ENCODE measurements at places on chromosomes 1 and 21.
A peak's percentile ranks its signal among the peaks of the same experiment; 100 is the strongest.

DNA sequence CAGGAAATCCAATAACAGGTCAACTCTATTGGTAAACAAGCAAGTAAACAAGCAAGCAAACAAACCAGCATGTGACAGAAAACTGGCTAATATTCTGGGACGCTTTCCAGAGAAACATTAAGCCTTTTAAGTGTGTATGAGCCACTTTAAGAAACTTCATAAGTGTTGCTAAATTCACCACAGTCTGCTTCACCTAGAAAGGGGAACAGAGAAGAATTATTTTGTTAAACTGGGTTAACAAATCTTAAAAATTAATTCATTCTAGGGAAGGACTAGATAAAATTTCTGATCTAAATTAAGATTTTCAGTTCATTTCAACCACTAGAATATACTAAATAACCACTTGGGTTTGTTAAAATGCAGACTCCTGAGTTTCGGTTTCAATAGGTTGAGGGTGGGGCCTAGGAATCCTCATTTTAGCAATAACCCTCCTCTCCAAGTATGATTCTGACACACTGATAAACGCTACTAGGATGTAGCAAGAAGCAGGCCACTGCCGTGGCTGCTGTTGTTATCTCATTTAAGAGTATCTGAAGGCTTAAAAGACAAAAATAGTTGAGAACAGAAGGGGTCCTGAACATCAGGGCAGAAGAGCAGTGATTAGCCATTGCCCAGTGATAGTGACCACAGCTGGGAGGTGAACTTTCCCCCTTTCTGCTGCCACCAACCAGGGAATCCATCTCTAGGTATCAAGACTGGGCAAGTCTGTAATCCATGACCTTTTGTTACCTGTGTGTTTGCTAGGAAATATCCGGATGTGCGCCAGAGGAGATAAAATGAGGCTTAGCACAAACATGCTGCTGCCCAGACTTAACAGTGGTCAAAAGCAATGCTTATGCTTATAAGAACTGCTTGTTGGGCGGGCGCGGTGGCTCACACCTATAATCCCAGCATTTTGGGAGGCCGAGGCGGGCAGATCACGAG is 11.2 kb downstream of the CREG1 start:
- DNase-seq: no peak

GRCh38 chr21:14870853-14871149 is 194.0 kb downstream of the NRIP1 start:
- no peak for DNase-seq

GRCh38 chr21:39406065-39406464 is 39.5 kb downstream of the LCA5L start:
- DNase-seq: no peak

DNA sequence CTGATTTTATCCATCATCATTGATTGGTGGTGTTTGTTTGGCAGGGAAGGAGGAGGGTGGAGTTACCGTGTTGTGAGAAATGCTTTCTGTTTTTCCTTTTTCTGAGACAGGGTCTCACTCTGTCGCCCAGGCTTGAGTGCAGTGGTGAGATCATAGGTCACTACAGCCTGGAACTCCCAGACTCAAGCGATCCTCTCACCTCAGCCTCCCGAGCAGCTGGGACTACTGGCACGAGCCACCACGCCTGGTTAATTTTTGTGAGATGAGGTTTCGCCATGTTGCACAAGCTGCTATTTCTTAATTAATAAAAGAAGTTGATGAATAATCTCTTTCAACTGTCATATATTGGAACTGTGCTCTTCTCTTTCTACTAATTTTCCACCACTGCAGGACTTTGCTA is 44.3 kb downstream of the HUNK start:
- DNase-seq: no peak

DNA sequence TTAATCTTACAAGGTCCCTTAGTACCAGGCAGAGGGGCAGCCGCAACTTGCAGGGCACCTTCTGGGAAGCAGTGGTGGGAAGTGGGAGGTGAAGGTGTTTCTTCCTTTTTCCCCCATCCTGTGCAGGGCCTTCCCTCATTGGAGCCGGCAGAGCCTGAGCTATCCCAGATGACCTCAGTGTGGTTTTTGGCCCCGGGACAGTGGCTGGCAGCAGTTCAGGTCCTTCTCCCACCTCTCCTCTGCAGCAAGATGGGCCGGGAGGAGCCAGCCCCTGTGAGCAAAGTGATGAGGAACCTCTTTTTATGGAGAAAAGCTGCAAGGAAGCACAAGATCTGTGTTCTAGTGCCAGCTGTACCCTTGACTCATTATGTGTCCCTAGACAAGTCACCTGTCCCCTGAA is 6.8 kb downstream of the PFKFB2 start:
- no peak for DNase-seq

DNA sequence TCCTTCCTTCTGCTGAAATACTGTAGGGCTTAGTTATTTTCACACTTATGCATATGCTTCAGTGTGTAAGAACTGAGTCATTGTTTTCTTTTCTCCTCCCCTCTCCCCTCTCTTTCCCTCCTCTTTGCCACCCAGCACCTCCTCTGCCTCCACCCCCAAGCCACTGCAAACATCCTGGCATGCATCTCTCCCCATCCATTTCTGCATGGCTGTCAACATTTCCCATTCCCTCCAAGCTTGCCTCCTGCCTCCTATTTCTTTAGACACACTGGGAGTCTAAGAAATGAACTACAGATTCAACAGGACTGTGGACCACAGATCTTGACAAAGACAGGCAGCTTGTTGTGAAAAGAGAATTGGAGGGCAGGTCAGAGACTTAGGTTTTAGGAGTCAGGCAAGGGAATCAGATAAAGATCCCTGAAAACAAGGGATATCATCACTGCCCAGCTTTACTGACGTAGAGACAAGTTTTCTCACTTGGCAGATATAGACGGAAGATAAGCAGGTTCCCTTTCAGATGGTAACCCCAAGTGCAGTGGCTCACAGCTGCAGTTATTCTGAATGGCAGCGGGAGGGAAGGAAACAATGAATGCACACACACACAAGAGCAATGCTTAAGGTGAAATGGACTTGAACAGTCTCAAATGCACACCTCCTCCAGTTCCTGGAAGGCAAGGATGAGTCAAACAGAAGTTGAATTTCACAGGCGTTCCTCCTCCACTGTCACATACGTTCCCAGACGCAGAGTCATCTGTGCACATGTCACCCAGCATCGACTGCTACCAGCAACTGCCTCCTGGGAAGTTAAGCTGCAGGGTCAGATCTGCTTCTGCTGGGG is 56.1 kb downstream of the HIVEP3 start:
- peak; percentile 23 for DNase-seq

GRCh38 chr1:108000620-108001111 is 35.7 kb upstream of the VAV3 start:
- DNase-seq: no peak

GRCh38 chr1:59340411-59341307 is 43.8 kb downstream of the FGGY start:
- no peak for DNase-seq

- no peak for DNase-seq
Measured at GRCh38 chr1:227913396-227913763, 34.4 kb downstream of the WNT9A start.

GRCh38 chr1:32886004-32886827 is at the start of gene HPCA:
TSS of gene HPCA (plus strand) at chr1:32886491. CDS start at chr1:32888899, 2,408 bp downstream.
- no peak for DNase-seq

GRCh38 chr1:239803781-239804180 is 287.9 kb upstream of the FMN2 start:
- DNase-seq: no peak

- no peak for DNase-seq
Measured at GRCh38 chr1:235735621-235736020, 86.0 kb upstream of the GNG4 start.

DNA sequence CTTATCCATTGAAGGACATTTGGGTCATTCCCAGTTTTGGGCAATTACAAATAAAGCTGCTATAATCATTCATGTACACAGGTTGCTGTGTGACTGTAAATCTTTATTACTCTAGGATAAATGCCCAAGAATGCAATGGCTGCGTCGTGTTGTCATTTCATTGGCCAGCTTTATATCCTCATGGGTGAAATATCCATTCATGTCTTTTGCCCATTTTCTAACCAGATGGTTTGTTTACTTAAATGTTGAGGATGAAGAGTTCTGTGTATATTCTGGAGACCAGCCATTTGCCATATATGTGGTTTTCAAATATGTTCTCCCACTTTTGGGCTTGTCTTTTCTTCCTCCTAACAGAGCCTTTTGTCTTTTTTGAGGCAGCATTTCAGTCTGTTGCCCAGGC is 25.3 kb downstream of the TRIM11 start:
- DNase-seq: no peak

- DNase-seq: no peak
Measured at GRCh38 chr1:58815069-58815685, 31.3 kb upstream of the JUN start.

- DNase-seq: no peak
Measured at GRCh38 chr1:43867976-43868740, 65.4 kb upstream of the ARTN start.

- DNase-seq: no peak
Measured at GRCh38 chr1:9150582-9151327, 21.9 kb upstream of the GPR157 start.

DNA sequence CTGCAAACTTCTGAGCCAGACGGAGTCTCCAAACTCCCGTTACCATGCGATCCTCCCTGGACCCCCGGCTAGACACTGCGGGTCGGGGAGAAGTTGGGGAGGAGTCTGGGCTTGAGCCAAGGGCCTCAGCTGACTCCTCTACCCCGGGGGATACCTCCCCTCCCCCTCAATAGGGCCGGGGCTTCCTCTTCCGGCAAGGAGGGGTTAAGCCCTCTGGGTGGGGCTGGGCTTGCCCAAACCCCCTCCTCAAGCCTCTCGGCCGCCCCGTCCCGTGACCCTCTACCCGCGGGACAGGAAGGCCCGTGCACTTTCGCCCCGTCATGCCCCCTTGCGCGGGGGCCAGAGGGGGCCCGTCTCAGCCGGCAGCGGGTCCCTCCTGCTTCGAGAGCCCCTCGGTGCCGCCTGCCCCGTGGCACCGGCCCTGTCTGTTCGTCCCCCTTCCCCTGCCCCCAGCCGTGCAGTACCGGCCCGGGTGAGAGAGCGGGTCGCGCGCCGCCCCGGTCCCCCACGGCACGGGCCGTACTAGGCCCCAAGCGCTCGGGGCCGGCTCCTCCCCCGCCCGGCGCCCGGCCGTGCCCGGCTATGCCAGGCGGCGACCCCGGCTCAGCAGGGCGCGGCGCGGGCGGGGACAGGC is 652 bp downstream of the ARL8A start:
- DNase-seq: no peak

GRCh38 chr21:21612466-21612865 is 614.3 kb downstream of the NCAM2 start:
- DNase-seq: peak; percentile 5

Measured in nucleus accumbens (tissue), 56 donors.